ENCODE measurements at places on chromosomes 11 and 22.

DNA sequence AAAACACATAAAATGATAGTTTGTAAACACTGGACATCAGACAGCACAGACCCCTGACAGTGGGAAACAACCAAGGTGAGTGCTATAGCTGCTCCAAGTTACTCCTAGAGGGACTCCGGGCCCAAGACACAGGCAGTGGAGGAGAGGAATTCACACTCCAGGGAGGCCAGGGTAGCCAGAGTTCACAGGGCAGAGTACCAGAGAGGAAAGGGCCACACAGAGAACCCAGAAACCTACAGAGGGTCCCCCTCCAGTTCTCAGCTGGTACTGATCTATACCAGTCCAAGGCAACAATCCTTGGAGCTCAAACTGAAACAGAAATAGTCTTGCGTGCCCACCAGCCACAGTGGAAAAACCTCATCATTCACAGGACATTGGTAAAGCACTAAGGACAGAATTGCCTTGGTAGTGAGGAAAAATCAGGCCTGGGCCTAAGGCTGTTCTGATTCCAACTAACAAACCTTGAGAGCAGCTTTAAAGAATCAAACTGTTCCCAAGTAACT, 7.6 kb downstream of the VPS37C start:
- DNase-seq = no peak

GRCh38 chr11:118443590-118444218, 7.4 kb downstream of the KMT2A start:
- DNase-seq = no peak

DNA sequence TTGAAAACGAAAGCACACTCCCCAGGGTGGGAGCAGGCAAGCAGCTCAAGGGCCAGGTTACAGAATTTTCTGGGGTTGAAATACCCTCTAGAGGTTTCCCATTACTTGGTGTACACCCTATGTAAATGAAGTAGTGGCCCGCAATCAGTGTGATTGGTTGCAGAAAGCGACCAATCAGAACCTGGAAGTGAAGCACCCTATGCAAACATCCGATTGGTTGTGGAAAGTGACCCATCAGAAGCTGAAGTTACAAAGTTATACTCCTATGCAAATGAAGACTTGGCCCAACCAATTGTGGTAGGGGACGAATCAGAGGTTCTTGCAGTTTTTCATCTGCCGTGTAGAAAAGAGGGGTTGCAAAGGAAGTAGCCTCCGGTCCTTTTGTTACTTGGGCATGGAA, 19.2 kb downstream of the PRR5 start:
- DNase-seq = no peak

DNA sequence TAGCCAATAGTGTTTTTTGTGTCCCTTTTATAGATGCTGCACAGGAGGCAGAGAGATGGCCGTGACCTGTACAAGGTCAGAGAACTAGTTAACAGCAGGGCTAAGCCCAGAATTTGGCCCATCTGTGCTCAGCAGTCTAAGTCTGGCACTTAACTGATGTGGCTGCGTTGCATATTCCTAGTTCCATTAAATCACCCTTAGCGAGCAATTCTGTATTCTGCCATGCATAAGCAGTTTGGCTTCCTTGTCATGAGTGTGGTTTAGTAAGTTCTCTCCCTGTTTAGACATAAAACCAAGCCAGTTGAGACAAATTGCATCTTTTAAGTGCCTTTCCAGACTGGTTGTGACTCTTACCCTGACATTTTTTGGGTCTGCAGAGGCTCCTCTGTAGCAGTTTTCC, 230.6 kb upstream of the TENM4 start:
- DNase-seq = no peak

DNA sequence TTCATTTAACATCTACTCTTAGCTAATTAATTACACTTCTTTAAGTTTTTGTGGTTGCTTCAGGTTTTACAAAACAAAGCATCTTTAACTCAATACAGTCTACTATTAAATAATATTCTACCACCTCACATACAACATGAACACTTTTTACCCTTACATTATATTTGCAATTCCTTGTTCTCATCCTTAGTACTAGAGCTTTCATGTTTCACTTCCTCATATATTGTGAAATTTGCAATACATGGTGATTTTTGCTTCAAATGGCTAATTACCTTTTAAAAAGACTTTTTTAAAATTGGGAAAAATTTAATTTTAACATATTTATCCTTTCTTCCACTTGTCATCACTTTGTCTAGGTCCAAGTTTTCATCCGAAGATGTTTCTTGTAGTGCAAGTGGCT, 37.5 kb downstream of the RSF1 start:
- DNase-seq = no peak

- DNase-seq = no peak
Observed at GRCh38 chr22:48835364-48835763, 992.3 kb downstream of the BRD1 start.

DNA sequence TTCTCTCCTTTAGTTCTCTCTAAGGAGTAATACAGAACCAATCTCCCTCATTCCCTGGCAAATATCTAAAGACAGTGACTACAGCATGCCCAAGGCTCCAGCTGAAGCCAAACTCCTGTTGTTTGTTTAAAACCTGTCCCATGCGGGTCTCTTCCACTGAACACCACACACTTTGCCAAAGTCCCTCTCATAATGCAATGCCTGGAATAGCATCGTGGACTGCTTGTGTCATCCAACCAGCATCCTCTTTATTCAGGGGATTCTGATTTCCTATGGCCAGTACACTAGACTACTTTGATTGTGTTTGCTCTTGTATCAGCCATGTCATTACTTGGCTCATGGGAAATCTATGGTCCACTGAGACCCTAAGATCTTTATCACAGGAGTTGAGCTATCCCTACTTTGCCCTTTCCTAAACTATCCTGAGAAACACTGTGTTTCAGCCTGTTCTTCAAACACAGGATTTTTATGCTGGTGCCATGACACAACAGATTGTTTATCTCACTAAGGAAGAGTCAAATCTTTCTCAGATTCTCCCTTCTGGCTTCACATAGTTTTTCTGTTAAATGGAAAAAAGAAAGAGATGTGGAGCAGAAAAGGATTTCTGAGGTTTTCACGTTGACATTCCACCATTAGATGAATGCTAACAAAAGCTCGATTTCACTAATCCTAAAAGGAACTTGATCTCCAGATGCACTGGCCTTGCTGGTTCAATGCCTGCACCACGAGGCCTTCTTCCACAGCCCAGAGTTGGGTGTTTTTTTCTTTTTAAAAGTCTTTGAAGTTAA, 15.9 kb upstream of the IRAG1 start:
- no peak for DNase-seq

GRCh38 chr11:134762248-134763029, 350.4 kb upstream of the B3GAT1 start:
- peak; percentile 65 for DNase-seq

- peak; percentile 32 for DNase-seq
Observed at GRCh38 chr11:76824083-76824939, 36.4 kb upstream of the ACER3 start.

- no peak for DNase-seq
Observed at GRCh38 chr11:68654978-68655377, 29.4 kb upstream of the GAL start.

GRCh38 chr11:114262681-114263512, 33.3 kb upstream of the NNMT start:
- DNase-seq = no peak

DNA sequence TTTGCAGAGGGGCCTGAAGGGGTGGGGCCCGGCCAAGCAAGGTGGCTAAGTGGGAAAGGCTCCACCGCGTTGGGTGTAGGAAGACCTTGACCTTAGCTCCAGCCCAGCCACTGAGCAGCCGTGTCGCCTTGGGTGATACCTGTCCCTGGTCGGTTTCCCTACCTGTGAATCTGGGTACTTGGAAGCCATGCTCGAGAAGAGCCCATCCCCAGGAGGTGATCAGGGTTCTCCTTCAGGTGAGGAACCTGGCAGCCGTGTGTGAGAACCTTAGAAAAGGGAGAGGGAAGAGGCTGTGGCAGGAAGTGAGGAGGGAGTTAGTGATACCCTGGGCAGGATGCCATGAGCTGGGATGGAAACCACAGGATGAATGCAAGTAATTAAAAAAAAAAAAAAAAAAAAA, 21.6 kb downstream of the PPARA start:
- DNase-seq = no peak

GRCh38 chr22:24423519-24424000, 3.8 kb upstream of the ADORA2A start:
- DNase-seq = peak; percentile 92

GRCh38 chr22:46054091-46055073, 77.4 kb upstream of the WNT7B start:
- DNase-seq = peak; percentile 76

DNA sequence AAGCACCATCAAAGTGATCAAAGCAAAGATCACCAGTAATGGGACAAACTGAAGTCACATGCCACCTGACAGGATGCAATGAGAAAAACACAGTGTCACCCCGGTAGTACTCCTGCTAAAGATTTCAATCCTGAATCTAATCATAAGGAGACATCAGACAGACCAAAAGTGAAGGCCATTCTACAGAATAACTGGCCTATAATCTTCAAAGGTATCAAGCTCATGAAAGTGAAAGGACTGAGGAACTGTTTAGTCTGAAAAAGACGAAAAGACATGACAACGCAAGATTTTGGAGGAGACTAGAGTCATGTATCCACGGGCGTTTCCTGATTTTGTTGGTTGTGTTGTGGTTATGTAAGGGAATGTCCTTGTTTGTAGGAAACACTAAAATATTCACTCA, 42.4 kb upstream of the TSKU start:
- no peak for DNase-seq

- no peak for DNase-seq
Observed at GRCh38 chr11:19519912-19520641, 192.6 kb upstream of the NAV2 start.

GRCh38 chr11:131614631-131615030, 244.2 kb downstream of the NTM start:
- no peak for DNase-seq

DNA sequence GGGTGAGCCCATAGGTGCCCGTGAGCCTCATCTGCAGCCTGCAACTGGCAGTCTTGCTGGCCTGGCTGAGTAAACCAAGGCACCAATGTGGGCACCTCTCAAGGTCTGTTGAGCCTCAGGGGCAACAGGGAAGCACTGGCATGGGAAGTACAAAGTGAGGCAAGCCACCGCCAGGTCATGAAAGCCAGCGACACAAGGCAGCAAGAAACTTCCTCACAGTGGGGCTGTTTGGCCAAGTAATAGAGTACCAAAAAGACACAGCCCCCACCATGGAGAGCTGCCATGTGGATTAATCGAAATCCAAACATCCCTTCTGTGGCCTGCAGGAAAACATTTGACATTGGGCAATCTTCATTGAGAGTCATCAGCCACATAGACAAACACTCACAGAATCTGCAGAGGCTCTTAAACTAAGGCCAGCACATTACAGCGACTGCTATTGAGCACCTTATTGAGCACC, 43.6 kb upstream of the FIBIN start:
- no peak for DNase-seq

DNA sequence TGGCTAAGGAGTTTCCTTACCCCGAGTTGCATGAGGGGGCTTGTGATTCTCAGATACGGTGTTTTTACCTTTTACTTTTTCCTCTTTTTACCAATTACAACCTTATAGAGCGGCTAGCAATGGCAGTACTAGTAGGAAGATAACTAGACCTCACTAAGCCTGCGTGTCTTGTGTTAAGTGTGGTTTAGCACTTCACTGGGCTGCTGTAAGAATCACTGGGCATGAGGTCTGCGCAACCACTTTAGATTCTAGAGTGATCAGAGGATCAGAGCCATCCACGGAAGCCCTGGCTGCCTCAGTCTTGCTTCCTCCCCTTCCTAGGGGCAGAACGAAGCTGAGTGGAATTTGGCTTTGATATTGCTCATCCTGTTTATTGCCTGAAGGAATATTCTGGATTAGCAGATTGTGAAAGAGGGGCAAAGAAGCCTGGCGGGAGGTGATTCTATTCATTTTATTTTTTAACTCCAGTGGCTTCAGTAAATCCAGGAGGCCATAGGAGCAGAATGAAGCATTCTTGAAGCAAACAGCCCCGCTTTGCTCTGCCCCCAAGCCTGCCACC, 88.5 kb downstream of the GRAMD1B start:
- DNase-seq = no peak

GRCh38 chr22:36332623-36333332, 55.0 kb downstream of the MYH9 start:
- DNase-seq = peak; percentile 85

GRCh38 chr11:62811659-62812058, 6.4 kb upstream of the NXF1 start:
- no peak for DNase-seq

GRCh38 chr22:19350476-19350859, 58.9 kb upstream of the CLTCL1 start:
- DNase-seq = no peak

DNA sequence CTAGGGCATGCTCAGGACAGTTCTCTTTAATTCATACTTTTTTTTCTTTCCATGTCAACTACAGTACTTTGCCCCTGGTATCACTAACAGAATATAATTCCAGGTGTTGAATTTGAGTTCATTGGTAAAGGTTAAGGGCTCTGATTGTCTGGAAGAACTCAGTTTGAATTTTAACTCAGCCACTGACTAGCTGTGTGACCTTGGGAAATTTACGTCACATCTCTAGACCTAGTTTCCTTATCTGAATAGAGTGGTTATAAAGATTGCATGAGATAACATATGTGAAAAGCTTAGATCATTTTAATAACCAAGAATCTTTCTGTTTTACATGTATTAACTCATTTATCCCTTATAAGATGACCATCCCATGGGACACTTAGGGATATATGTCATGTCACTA, 15.8 kb upstream of the ZC3H12C start:
- no peak for DNase-seq

DNA sequence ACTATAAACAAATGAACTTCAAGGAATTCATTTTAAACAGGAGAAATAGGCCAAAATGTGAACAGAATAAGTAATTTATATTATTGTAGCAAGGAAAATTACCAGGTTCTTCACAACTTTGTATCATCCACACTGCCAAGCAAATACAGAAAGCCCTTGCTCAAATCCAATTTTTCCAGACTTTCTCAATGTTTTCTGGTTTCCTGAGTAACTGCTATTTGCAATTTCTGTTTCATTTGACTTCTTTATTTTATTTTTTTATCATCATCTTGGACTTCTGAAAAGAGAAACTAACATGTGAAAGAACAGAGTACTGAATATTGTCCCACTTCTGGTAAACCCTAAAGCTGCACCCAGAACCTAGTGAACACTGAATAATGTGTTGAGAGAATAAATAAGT, 61.0 kb downstream of the SLC1A2 start:
- no peak for DNase-seq

DNA sequence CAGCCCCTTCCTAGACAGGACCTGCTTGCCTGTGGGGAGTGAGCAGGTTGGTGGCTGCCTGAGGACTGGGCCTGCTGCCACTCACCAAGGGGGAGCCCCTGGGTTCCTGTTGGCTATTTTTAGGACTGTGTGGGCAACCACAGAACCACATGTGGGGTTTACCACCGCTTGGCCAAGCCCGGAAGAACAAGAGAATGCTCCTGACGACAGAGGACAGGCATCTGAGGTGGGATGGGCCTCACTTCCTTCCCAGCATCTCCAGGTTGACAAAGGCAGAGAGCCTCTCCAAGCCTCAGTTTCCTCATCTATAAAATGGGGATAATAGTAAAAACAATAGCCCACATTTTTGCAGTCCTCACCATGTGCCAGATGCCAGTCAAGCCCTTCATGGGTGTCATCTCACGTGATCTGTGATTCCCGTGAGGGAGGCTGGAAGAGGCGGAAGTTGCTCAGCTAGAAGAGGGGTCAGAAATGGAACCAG, 43.6 kb downstream of the LRRC32 start:
- peak; percentile 76 for DNase-seq
